ENCODE measurements at places on chromosomes 2 and 18. TPM values are rescaled to one million over a fixed set of nuclear protein-coding genes. Genes with fewer than 3 reads are reported as not detected.

- no peak for DNase-seq
- no peaks in the 10 kb centered on the region for H3K36me3 ChIP-seq
- H3K4me3 ChIP-seq = no peak overlapping the region
Measured at GRCh38 chr2:109266496-109266895, 137.5 kb downstream of the SH3RF3 start.

The ROCK1 gene
- total RNA-seq = 102 TPM

- H3K36me3 ChIP-seq = no peaks in the 10 kb centered on the region
- peak overlapping the region; percentile 88 for H3K27ac ChIP-seq
- no peak for DNase-seq
- H3K4me3 ChIP-seq = peak overlapping the region; percentile 91
Measured at GRCh38 chr2:158969162-158969714, 798 bp downstream of the TANC1 start.

The ALPP gene
- total RNA-seq = not detected

DNA sequence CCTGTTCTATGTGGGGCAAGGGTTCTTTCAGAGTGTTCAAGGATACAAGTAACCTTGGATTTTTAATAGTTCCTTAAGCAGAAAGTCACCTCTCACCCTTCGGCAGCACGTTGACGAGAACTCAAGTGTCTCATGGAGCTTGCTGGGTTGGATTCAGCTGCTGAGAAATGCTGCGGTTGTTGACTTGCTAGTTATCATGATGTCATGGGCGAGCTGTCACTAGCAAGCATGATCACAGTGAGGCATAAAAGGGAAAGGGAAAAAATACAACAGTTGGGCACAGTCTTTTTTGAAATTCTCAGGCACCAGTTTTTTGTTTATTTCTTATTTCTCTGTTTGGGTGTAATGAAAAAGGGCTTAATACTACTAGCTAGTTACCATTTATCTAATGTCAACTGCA is 53.2 kb downstream of the ADCYAP1 start:
- no peak overlapping the region for H3K27ac ChIP-seq
- H3K27me3 ChIP-seq = peaks cover 7% of the 10 kb centered on the region
- H3K4me1 ChIP-seq = peaks cover 5% of the 10 kb centered on the region
- H3K36me3 ChIP-seq = no peaks in the 10 kb centered on the region
- no peak for DNase-seq

GRCh38 chr18:13813271-13813849 is 10.6 kb upstream of the MC5R start:
- no peaks in the 10 kb centered on the region for H3K27me3 ChIP-seq
- no peak overlapping the region for H3K27ac ChIP-seq
- H3K4me1 ChIP-seq = no peaks in the 10 kb centered on the region
- no peak for DNase-seq

The UGT1A7 gene
- total RNA-seq = not detected

DNA sequence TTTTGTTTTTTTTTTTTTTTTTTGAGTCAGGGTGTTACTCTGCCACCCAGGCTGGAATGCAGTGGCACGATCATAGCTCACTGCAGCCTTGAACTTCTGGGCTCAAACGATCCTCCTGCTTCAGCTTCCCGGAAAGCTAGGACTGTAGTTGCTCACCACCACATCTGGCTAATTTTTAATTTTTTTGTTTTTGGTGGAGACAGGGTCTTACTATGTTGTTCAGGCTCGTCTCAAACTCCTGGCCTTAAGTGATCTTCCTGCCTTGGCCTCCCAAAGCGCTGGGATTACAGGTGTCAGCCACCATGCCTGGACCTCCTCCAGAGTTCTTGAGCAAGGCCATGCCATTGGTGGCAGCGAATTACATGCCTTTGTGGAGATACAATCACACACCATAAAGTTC is 35.2 kb downstream of the ASB1 start:
- H3K4me3 ChIP-seq = no peak overlapping the region
- peak; percentile 45 for DNase-seq
- no peaks in the 10 kb centered on the region for H3K36me3 ChIP-seq
- no peak overlapping the region for H3K27ac ChIP-seq

The SP140 gene
- not detected for total RNA-seq

The ANAPC1 gene
- total RNA-seq = 40.3 TPM

The TDRD15 gene
- total RNA-seq = not detected

GRCh38 chr2:31266804-31267203 is 32.9 kb downstream of the EHD3 start:
- no peaks in the 10 kb centered on the region for H3K4me1 ChIP-seq
- no peak overlapping the region for H3K27ac ChIP-seq
- peaks cover 17% of the 10 kb centered on the region for H3K36me3 ChIP-seq
- no peaks in the 10 kb centered on the region for H3K27me3 ChIP-seq
- H3K4me3 ChIP-seq = no peak overlapping the region
- DNase-seq = no peak

The SLC4A5 gene
- total RNA-seq = 1.2 TPM

GRCh38 chr2:143717053-143717452 is 587.8 kb downstream of the ARHGAP15 start:
- H3K27me3 ChIP-seq = no peaks in the 10 kb centered on the region
- peaks cover 6% of the 10 kb centered on the region for H3K4me1 ChIP-seq
- H3K36me3 ChIP-seq = no peaks in the 10 kb centered on the region
- no peak for DNase-seq
- H3K4me3 ChIP-seq = no peak overlapping the region

- no peaks in the 10 kb centered on the region for H3K36me3 ChIP-seq
- H3K27me3 ChIP-seq = no peaks in the 10 kb centered on the region
- no peak for DNase-seq
- H3K27ac ChIP-seq = no peak overlapping the region
- no peaks in the 10 kb centered on the region for H3K4me1 ChIP-seq
Measured at GRCh38 chr18:66615176-66615575, 11.3 kb upstream of the CDH19 start.

- H3K36me3 ChIP-seq = no peaks in the 10 kb centered on the region
- no peak for DNase-seq
- H3K27ac ChIP-seq = no peak overlapping the region
Measured at GRCh38 chr2:42987112-42987922, 194.9 kb upstream of the HAAO start.

The SH3RF3 gene
- 9.6 TPM for total RNA-seq

- H3K27ac ChIP-seq = peak overlapping the region; percentile 92
- H3K4me3 ChIP-seq = peak overlapping the region; percentile 98
- H3K27me3 ChIP-seq = no peaks in the 10 kb centered on the region
- peaks cover 55% of the 10 kb centered on the region for H3K4me1 ChIP-seq
- no peak for DNase-seq
- no peaks in the 10 kb centered on the region for H3K36me3 ChIP-seq
Measured at GRCh38 chr2:105746177-105747080, 1.7 kb downstream of the NCK2 start.

The FAM228A gene
- 2.5 TPM for total RNA-seq

The TM4SF20 gene
- not detected for total RNA-seq

DNA sequence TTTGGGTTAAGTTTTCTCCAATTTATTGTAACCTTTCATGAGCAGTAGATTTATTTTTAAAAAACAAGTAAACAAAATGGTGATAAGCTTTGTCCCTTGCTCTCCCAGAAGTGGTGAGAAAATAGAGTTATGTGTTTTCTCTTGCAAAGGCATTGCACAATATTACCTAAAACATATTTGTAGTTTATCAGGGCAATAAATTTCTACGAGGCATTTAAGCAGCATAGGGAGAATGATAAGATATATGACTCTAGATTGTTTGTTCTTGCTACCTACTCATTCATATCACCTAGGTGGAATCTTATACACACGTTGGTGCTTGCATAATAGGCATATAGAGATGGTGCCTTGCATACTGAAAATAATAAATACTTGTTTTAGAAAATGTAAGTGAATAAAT is 201.7 kb downstream of the MYO1B start:
- no peaks in the 10 kb centered on the region for H3K27me3 ChIP-seq
- H3K4me1 ChIP-seq = peaks cover 9% of the 10 kb centered on the region
- DNase-seq = no peak
- H3K27ac ChIP-seq = no peak overlapping the region

DNA sequence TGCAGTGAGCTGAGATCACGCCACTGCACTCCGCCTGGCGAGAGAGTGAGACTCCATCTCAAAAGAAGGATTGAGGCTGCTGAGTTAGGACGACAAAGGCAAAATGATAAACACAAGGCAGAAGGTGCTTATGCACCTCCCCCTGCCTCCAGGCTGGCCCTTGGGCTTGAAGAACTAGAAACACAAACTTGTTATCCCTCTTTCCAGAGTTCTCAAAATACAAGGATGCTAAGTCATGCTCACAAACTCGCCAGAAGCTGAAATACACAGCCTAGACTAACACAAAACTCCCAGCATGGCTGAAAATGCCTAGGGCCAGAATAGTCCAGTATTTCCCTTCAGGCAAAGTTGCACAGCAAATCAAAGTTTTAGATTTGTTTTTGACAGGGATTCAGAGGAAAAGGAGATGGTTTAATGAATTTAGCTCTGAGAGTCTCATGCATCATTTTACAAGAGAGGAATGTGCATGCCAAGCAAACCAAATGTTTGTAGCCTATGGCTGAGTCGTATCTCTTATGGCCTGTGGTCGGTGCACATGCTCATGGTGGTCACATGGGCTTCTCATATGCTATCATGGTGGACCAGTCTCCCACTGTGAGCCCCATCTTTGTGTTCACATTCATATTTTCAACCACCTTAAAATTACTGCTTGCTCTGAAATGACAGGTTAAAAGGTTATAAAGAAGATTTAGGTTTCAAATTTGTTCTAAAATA is 16.2 kb upstream of the MREG start:
- H3K4me3 ChIP-seq = no peak overlapping the region
- H3K36me3 ChIP-seq = no peaks in the 10 kb centered on the region
- H3K27me3 ChIP-seq = no peaks in the 10 kb centered on the region
- DNase-seq = no peak

The PRLH gene
- total RNA-seq = not detected

The CD226 gene
- total RNA-seq = 2.7 TPM

DNA sequence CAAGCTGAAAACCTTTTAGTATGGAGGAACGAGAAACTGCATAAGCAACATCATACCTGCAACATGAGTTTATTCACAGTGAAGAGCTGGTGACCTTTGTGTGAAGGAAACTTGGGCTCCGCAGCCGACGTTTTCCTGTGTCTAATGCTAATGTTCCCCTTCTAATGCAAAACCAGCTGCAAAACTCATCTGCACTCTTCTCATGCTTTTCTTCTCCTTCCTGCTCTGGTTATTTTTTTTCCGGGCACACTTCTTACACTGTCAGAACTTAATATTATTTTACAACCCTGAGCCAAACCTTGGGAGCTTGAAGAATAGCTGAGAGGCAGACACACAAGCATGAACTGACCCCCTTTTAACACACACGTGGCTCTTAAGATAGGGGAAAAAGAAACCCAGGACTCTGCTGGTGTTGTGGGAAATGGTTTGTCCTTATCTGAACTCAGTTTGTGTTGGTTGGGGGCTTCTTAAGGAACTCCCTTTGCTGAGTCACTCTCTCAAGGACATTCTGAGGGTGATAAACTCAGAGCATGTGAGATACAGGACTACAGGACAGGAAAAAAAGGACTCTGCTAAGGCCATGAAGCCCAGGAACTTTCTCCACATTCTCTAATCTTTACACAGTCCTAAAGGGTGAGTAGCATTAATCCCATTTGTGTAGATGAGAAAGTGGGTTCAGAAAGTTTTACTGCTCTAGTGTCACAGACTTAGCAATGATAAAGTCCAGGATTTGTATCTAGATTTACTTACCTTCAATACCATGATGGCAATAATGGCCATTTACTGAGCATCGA is 439.3 kb upstream of the TRIB2 start:
- no peaks in the 10 kb centered on the region for H3K36me3 ChIP-seq
- H3K27me3 ChIP-seq = no peaks in the 10 kb centered on the region
- DNase-seq = no peak
- H3K27ac ChIP-seq = no peak overlapping the region

- no peak overlapping the region for H3K4me3 ChIP-seq
- no peaks in the 10 kb centered on the region for H3K27me3 ChIP-seq
- H3K36me3 ChIP-seq = peaks cover 20% of the 10 kb centered on the region
- peak overlapping the region; percentile 71 for H3K27ac ChIP-seq
- no peak for DNase-seq
- H3K4me1 ChIP-seq = peaks cover 18% of the 10 kb centered on the region
Measured at GRCh38 chr18:36179562-36180355, 7.5 kb upstream of the MOCOS start.

DNA sequence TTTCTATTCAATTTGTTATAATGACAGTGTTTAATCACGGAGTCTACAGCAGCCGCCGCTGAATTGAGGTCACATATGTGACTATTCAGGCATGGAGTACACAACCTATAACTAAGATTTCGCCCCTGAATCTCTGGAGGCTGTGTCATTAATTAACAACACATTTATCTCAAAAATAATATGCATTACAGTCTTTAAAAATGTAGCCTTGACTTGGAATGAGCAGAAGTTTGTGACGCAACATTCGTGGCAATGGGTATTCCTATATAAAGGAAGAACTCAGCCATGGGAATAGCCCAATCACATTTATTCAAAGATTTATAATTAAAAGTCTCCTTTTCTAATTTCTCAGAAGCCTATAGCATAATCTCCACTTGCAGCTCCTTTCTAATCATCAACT is 60.6 kb upstream of the LYPD1 start:
- H3K27me3 ChIP-seq = no peaks in the 10 kb centered on the region
- peak; percentile 68 for DNase-seq
- H3K4me3 ChIP-seq = no peak overlapping the region
- no peak overlapping the region for H3K27ac ChIP-seq

The TNFAIP6 gene
- total RNA-seq = 3.5 TPM

DNA sequence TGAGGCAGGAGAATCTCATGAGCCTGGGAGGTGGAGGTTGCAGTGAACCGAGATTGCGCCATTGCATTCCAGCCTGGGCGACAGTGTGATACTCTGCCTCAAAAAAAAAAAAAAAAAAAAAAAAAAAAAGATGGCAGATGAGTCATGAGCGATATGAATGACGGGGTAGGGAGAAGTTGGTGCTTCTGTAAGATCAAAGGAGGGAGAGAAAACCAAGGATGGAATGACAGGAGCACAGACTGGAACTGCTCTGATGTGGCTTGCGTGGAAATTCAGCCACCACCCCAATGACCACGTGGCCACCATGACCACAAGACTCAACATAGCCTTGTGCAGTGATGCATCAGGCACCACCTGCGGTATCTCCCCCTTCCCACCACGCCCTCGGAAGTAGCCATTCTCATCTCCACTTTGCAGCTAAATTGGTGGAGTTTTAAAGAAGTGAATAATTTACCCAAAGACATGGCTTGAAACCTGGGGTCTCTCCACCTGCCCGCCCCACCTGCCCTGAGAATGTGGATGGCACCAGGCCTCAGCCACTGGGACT is 96.0 kb downstream of the ACKR3 start:
- H3K36me3 ChIP-seq = no peaks in the 10 kb centered on the region
- no peak overlapping the region for H3K4me3 ChIP-seq
- peak; percentile 53 for DNase-seq
